ENCODE measurements at places on chromosomes 16 and 17.

GRCh38 chr16:72362973-72363372 is 191.0 kb upstream of the PMFBP1 start:
- no peak for DNase-seq

- no peak for DNase-seq
Observed at GRCh38 chr16:4678596-4678995, 14.8 kb upstream of the NUDT16L1 start.

GRCh38 chr16:35185366-35186044 is 1726.1 kb downstream of the TP53TG3F start:
- no peak for DNase-seq

GRCh38 chr16:64627781-64628180 is 494.1 kb downstream of the CDH11 start:
- no peak for DNase-seq

DNA sequence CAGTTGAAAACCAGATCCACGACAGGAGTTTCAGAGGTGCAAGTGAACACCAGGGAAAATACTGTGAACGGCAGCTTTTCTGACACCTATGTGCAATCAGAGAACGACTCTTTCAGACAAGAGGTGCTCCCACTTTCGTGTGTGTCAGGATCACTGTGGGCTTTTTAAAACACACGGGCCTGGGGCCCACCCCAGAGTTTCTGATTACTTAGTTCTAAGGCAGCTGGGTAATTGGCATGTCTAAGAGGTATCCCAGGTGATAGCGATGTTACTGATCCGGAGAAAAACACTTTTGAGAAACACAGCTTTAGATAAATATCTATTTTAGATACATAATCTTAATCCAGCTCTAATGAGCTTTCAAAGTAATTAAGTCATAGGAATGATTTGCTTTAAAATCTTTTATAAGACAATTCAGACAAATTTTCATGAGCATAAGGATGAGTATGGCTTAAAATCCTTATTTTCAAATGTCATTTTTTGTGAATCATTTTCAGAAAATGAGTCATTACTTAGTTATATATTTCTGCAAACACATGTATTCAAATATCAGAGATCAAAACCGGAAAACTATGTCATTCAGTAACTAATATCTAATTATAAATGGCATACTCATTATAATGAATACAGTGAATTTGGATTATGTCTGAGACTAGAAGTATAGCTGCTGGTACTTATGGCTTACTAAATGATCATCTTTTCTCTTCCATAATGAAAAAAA is 217.9 kb upstream of the PSMD7 start:
- DNase-seq, result no peak

- DNase-seq, result no peak
Observed at GRCh38 chr16:318628-319027, 33.9 kb downstream of the AXIN1 start.

DNA sequence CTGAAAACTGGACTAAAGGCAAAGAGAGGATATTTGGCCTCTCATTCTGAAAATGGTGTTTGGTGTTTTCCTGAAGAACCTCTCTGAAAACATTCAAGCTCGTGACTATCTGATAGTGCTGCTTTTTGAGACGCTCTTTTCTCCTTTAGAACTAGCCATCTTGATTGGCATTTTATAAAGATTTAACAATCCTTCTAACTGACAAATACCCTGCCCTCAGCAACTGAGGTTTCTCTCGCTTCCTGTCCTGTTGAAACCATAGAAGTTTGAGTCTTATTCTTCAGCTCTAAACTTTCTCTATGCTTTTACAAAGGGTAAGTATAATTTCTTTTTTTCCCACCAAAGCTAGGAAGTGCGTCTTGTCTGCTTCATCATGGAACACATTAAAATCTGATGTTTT is 13.3 kb downstream of the CNEP1R1 start:
- DNase-seq, result no peak

DNA sequence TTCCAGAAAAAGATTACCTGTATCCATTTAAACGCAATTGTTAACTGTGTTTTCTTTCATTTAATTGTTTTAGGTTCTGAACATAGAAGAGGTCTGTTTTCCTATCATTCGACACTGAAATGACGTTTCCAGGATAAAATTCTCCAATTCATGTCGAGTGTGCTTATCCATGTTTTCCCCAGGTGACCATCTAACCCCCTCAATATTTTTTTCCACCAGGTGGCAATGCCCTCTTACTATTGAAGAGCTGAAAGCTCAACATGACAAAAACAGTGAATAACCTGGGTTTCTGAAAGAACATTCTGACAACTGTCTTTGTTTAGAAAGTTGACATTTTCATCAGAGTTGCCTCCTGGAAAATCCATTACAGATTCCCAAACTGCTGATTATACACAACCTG is 948.7 kb downstream of the KCNJ2 start:
- peak; percentile 64 for DNase-seq

GRCh38 chr17:71168053-71168741 is 952.6 kb upstream of the SOX9 start:
- no peak for DNase-seq

DNA sequence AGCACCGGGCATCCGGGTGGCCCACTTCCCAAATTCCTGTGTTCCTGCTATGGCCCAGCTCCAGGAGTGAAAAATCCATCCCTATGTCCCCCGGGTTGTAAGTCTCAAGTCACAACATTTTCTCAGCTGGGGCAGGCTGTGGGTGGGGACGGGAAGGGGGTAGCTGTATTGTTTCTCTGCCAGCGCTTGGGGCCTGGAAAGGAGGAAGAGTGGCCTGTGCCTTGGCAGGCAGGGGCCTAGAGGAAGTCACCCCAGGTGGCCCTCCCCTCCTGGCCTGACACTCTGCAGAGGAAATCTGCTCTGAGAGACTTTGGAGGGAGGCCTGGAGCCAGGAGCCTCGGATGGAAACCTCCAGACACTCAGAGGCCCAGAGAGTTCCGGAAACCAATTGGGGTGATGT is 10.6 kb upstream of the SCN4A start:
- no peak for DNase-seq

- peak; percentile 30 for DNase-seq
Observed at GRCh38 chr16:70430667-70431536, 8.0 kb downstream of the ST3GAL2 start.

- DNase-seq, result no peak
Observed at GRCh38 chr17:7552621-7553051, 3.8 kb downstream of the TNFSF12 start.

- DNase-seq, result no peak
Observed at GRCh38 chr16:2726923-2727322, 6.9 kb upstream of the PRSS27 start.

All from epithelial cell of esophagus (primary cell).